ENCODE measurements at places on chromosomes 5 and 9.

DNA sequence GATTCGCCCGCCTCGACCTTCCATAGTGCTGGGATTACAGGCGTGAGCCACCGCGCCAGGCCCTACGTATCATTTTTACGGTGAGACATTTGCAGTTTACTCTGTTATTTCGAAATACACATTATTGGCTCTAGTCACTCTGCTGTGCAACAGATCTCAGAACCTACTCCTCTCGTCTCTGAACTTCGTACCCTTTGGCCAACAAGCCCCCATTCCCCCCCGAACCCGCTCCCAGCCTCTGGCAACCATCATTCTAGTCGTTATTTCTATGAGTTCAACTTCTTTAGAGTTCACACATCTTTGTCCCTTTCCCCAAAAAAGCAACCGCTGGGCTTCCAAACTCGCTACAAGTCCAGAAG is 735 bp downstream of the PTGR1 start:
- DNase-seq, result no peak

- no peak for DNase-seq
Observed at GRCh38 chr9:91033270-91033669, 231.7 kb downstream of the SYK start.

DNA sequence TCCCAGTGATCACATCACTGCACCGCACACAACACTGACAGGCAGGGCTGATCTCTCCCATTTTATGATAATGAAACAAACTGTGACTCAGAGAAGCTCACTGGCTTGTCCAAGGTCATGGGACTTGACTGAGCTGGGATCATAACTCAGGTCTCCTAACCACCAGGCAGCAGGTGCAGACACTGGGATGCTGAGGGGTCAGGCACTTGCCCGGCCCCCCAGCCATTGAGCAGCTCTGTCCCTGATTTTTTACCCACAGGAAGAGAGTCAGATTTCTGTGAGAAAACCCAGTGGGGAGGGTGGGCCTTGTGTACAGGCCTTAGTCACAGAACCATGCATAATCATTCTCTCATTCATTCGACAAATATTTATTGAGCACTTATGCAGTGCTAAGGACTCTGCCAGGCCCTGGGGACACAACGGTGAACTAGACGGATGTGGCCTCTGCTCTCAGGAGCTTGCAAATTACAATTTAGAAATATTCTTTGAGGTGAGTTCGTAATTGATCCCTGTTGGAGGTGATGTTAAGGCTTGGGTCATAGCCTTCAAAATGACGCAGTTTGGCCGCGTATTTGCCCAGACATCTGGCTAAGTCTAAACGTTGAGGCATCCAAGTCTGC is 54.5 kb upstream of the TGFBR1 start:
- DNase-seq, result no peak

GRCh38 chr5:66597183-66597757 is 1.1 kb downstream of the MAST4 start:
- peak; percentile 11 for DNase-seq

DNA sequence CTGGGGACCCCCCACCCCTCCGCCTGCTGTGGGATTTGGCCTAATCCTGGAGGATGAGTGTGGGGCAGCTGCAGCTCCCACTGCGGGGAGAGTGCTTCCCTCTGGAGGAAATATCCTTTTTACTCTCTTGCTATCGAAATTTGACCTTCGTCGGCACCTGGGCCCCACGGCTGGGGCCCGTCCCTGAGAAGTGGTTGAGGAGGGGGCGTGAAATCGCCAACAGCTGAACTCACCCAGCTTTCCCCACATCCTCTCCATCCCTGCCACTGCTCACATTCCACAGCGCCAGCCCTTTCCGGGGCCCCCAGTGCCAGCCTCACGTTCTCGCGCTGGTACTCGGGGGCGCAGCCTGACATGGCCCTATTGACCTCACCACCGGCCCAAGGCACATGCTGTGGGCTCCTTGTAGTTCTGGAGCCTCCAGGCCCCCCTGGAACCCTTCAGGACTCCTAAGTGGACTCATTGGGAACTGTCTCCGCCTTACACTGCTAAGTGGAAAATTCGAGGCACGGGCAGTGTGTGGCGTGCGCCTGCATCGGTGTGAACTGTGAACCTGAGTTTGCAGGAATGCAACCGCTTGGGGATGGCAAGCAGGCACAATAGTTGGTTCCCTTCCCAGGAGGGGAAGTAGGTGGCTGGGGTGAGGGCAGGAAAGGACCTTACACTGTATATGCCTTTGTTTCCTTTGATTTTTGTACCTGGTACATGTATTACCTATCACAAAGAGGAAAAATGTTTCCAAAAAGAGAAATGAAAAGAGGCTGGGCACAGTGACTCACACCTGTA is 19.2 kb downstream of the FGFR4 start:
- no peak for DNase-seq

DNA sequence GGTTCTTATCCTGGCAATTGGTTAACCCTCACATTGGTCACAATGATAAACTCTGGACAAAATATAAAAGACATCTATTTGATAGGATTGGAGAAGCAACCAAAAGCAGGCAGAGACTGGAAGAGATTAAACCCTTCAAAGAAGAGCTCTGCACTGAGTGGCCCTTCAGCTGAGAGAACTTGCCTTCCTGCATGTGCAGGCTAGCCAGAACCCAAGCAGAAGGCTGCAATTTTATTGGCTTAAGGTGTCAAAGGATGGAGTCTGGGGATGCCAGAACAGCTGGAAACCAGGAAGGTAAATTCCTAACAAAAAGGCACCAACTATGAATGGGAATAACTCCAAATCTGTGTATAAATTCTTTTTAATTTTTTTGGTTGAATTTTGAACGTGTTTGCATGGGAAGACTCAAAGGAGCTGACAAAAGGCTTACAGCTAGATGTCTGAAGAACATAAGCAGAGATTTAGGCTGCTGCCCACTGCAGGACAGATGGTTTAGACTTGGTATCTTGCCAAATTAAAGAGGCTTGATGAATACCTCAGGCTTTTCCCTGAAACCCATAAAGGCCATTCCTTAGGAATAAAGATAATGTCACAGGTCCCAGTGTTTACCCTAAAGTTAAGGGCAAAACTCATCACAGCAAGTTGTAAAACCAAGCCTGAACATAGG is 66.3 kb downstream of the NR2F1 start:
- DNase-seq, result no peak

DNA sequence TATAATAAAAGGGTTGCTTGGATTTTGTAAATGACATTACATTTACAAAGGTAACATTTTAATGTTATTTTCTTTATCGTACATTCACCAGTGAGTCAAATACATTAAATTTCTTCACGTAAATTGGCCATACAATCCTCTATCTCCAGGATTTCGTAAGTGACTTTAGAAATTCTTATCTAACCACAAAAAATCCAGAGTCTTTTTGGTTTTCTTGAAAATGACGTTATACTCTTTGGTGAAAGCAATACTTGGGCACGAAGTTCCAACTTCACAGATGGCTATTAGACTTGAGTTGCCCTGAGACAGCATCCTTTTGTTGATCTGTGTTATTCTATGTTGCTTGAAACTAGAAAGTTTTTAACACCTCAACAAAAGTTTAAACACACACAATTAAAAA is 87.4 kb upstream of the CDH10 start:
- no peak for DNase-seq

DNA sequence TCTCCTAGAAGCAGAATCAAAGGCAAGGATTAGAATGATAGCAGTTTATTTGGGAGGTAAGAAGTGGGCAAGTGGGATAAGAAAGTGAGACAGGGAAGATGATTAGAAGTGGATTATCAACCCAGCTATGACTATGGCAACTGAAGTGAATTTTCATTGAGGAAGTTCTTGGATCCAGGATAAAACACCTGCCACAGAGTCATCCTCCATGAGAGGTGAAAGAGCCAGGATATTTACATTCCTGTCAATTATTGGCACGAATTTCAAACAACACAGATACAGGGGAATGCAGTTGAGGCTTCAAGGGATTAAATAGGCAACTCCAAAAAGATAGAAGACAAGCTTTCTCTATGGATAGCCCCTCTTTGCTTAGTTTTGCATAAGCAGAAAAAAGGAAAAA is 31.8 kb upstream of the ZNF366 start:
- no peak for DNase-seq

DNA sequence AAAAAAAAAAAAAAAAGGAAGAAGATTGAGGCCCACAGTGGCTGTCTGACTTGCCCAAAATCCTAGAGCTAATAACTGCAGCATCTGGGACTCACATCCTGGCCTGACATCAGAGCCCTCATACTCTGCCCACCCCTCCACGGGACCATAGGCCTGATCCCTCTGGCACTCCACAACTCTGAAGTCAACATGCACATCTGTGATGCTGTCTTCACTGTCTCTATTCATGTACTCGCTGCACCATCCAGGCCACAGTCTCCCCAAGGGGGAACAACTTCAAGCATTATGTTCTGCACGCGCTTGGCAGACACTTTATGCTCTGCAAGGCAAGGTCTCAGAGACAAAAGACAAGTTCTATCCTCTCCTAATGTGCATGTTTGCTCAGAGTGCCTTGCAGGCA is 158.2 kb downstream of the SPOCK1 start:
- no peak for DNase-seq

- no peak for DNase-seq
Observed at GRCh38 chr9:129309041-129309430, 131.0 kb upstream of the IER5L start.

GRCh38 chr5:176915906-176916305 is 16.8 kb upstream of the HK3 start:
- DNase-seq, result no peak

DNA sequence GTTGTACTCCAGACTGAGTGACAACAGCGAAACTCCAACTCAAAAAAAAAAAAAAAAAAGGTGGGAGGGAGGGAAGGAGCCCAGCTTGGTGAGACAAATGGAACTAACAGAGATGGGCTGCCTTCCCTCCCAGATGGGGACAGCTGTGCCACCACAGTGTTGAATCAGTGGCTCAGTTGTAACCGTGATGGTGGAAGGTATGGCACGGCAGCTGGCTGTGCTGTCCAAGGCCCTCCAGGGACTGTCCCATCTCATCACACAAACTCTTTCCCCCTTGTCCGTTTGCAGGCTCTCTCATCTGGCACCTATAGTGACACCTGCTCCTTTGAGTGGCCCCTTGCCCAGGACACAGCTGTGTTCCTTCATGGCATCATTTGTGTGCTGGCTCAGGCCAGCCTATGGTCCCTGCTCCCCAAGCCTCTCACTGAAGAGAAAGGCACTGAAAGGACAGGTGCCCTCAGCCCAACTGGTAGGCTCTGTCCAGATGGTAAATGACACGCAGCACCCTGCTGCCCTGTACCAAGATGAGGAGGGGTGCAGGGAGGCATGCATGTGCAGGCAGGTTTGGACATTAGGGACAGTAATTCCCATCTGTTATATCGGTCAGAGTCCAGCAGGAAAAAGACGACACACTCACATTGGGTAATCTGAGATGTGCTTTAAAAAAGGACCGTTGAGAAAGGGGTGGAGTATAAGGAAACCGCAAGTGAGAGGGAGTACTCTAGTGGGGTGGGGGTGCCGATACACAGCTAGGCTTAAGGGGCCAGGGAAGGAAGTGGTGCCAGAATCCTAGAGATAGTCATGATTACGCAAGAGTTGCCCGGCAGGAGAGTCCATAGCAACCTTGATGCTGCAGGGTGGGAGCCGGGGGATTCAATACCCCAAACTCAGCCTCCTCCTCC is 4.3 kb downstream of the SMIM33 start:
- no peak for DNase-seq

DNA sequence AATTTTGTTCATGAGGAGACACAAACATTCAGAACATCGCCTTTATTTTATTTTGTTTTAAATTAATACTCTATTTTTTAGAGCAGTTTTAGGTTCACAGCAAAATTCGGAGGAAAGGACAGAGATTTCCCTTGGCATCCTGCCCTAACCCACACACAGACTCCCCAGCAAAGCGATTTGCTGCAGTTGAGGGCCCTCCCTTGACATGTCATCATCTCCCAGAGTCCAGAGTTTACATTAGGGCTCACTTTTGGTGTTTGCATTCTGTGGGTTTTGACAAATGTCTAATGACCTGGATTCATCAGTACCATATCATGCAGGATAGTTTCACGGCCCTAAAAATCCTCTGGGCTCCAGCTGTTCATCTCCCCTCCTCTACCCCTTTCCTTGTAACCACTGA is 33.6 kb upstream of the COL5A1 start:
- DNase-seq, result no peak

DNA sequence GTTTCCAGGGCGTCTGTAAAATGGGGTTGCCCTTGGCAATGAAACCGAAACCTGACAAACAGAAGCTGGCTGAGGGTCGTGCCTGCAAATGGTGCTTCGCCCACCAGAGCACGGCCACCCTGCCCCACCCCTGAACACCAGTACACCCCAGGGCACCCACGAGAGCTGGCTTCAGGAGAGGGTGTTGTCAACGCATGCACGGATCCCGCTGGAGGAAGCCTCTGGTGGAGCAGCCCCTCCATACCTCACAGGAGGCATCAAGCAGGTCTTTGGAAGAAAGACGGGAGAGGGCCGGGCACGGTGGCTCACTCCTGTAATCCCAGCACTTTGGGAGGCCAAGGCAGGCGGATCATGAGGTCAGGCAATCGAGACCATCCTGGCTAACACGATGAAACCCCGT is 8.6 kb downstream of the SLC6A3 start:
- DNase-seq, result no peak

- DNase-seq, result no peak
Observed at GRCh38 chr5:109691996-109692395, 2.3 kb downstream of the MAN2A1 start.

GRCh38 chr5:32388432-32389129 is 56.0 kb downstream of the ZFR start:
- no peak for DNase-seq

DNA sequence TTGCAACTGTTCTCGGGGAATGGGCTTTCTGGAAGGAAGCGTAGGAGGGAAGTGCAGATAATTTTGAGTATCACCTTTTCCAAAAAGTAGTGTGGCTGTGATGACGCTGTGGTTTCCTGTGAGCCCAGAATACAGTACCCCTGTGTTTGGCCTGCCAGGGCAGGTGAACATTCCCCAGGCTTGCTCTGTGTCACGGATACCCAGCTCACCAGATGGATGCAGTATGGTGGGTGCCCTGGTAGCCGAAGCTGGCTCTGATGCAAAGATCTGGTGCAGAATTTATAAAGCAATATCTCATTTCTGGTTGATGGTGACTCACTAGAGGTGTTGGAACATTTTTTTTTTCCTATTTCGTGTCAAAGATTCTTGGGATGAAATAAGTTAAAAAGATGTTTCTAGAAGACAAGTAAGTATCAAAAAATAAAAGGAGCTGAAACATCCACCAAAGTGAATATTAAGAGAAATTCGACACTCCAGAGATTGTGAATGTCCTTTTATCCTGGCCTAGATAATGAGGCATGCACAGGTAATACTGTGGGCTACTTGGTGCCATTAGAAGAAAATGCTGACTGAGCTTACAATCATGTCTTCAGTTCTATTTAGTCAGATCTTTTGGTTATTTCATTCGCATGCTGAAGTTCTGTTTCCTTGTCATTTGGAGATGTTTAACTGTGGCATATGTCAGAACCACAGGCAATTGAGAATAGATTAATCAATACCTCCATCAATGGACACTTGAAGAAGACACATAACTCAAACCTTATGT is 200.1 kb downstream of the GADD45G start:
- DNase-seq, result no peak

GRCh38 chr9:12351293-12352044 is 341.7 kb upstream of the TYRP1 start:
- no peak for DNase-seq

GRCh38 chr5:139271201-139272027 is 22.1 kb upstream of the MATR3 start:
- DNase-seq, result no peak

GRCh38 chr5:147407094-147407681 is 102.7 kb downstream of the DPYSL3 start:
- no peak for DNase-seq

- no peak for DNase-seq
Observed at GRCh38 chr9:137679249-137679648, 60.4 kb downstream of the EHMT1 start.
